Activated CD8-positive, alpha-beta T cell treated with anti-CD3 and anti-CD28 coated beads for 36 hours (primary cell): ENCODE measurements at places on chromosomes 1 and 21. TPM values are rescaled to one million over a fixed set of nuclear protein-coding genes. Genes with fewer than 3 reads are reported as not detected.

Gene DNASE2B
- not detected for total RNA-seq

GRCh38 chr1:20183616-20184271 is 2.2 kb upstream of the UBXN10 start:
- H3K27ac ChIP-seq: no peak overlapping the region
- H3K4me3 ChIP-seq: no peak overlapping the region
- peaks cover 4% of the 10 kb centered on the region for H3K36me3 ChIP-seq
- no peak for DNase-seq
- peaks cover 7% of the 10 kb centered on the region for H3K27me3 ChIP-seq

- peaks cover 7% of the 10 kb centered on the region for H3K36me3 ChIP-seq
- H3K4me3 ChIP-seq: no peak overlapping the region
- H3K4me1 ChIP-seq: no peaks in the 10 kb centered on the region
Observed at GRCh38 chr1:246750752-246751151, 26.5 kb downstream of the SCCPDH start.

DNA sequence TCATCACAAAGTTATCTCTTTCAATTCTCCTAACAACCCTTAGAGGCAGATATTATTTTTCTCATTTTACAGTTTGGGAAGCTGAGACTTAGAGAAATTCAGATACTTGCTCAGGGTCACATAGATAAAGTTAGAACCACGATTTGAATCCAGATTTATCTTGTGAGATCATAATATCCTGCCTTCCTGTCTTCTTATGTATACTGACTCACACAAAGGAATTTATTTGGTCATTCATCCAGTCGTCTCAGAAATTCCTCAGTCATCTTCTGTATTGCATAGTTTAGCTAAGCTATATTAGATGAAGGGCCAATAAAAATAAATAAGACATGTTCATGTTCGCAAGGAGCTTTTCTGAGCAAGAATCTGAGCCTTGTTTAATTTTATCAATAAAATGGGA is 35.8 kb upstream of the RUNX1 start:
- H3K36me3 ChIP-seq: no peaks in the 10 kb centered on the region
- H3K4me1 ChIP-seq: peaks cover 18% of the 10 kb centered on the region
- H3K4me3 ChIP-seq: no peak overlapping the region
- H3K27me3 ChIP-seq: peaks cover 2% of the 10 kb centered on the region

- peaks cover 5% of the 10 kb centered on the region for H3K27me3 ChIP-seq
- H3K4me1 ChIP-seq: no peaks in the 10 kb centered on the region
- no peak overlapping the region for H3K27ac ChIP-seq
- no peaks in the 10 kb centered on the region for H3K36me3 ChIP-seq
- DNase-seq: no peak
Observed at GRCh38 chr1:229945795-229946194, 121.2 kb upstream of the GALNT2 start.

GRCh38 chr21:45857761-45858160 is 123.8 kb upstream of the COL6A1 start:
- no peaks in the 10 kb centered on the region for H3K36me3 ChIP-seq
- DNase-seq: no peak
- no peaks in the 10 kb centered on the region for H3K4me1 ChIP-seq
- H3K27me3 ChIP-seq: peaks cover under 1% of the 10 kb centered on the region
- no peak overlapping the region for H3K27ac ChIP-seq
- no peak overlapping the region for H3K4me3 ChIP-seq

GRCh38 chr21:37983336-37984095 is 67.3 kb upstream of the KCNJ6 start:
- no peaks in the 10 kb centered on the region for H3K4me1 ChIP-seq
- DNase-seq: no peak
- H3K27ac ChIP-seq: no peak overlapping the region

Gene OLIG1
- 0.61 TPM for total RNA-seq

Gene CLCNKA
- not detected for total RNA-seq

DNA sequence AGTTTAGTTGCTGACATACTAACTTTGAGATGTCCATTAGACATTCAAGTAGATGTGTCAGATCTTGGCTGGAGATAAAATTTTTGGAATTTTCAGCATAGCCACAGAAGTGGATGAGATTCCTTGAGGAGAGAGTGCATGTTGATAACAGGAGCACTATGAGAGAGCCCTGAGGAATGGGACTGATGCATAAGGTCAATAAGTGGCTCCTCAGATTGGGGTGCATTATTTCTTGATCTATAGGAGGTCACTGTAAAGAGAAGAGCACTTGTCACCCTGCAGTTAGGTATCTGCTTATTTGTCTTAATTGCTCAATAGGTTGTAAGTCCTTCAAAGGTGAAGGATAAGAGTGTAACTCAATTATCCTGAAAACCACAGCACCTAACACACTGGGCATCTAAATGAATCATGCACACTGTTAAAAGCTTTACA is 52.0 kb upstream of the TACSTD2 start:
- H3K36me3 ChIP-seq: no peaks in the 10 kb centered on the region
- H3K4me3 ChIP-seq: no peak overlapping the region
- peaks cover 2% of the 10 kb centered on the region for H3K4me1 ChIP-seq
- peaks cover 5% of the 10 kb centered on the region for H3K27me3 ChIP-seq

GRCh38 chr1:187451238-187451637 is 622.5 kb downstream of the PLA2G4A start:
- no peak overlapping the region for H3K27ac ChIP-seq
- no peaks in the 10 kb centered on the region for H3K36me3 ChIP-seq
- no peak for DNase-seq
- H3K4me1 ChIP-seq: no peaks in the 10 kb centered on the region
- no peaks in the 10 kb centered on the region for H3K27me3 ChIP-seq

DNA sequence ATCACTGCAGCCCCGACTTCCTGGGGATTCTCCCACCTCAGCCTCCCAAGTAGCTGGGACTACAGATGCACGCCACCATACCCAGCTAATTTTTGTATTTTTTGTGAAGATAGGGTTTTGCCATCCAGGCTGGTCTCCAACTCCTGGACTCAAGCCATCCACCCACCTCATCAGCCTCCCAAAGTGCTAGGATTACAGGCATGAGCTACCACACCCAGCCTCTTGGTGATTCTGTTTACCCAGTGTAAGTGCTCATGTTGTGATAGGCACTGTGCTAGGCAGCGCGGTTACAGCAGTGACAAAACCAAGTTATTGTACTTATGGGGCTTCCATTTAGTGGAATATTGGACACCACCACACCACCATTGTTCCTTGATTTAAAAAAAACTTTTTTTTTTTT is 9.7 kb upstream of the STX12 start:
- H3K36me3 ChIP-seq: peaks cover 3% of the 10 kb centered on the region
- H3K4me3 ChIP-seq: no peak overlapping the region
- no peaks in the 10 kb centered on the region for H3K27me3 ChIP-seq
- H3K27ac ChIP-seq: no peak overlapping the region

GRCh38 chr1:204692841-204693356 is 7.4 kb upstream of the LRRN2 start:
- H3K27me3 ChIP-seq: peaks cover 7% of the 10 kb centered on the region
- H3K27ac ChIP-seq: no peak overlapping the region
- no peaks in the 10 kb centered on the region for H3K36me3 ChIP-seq

DNA sequence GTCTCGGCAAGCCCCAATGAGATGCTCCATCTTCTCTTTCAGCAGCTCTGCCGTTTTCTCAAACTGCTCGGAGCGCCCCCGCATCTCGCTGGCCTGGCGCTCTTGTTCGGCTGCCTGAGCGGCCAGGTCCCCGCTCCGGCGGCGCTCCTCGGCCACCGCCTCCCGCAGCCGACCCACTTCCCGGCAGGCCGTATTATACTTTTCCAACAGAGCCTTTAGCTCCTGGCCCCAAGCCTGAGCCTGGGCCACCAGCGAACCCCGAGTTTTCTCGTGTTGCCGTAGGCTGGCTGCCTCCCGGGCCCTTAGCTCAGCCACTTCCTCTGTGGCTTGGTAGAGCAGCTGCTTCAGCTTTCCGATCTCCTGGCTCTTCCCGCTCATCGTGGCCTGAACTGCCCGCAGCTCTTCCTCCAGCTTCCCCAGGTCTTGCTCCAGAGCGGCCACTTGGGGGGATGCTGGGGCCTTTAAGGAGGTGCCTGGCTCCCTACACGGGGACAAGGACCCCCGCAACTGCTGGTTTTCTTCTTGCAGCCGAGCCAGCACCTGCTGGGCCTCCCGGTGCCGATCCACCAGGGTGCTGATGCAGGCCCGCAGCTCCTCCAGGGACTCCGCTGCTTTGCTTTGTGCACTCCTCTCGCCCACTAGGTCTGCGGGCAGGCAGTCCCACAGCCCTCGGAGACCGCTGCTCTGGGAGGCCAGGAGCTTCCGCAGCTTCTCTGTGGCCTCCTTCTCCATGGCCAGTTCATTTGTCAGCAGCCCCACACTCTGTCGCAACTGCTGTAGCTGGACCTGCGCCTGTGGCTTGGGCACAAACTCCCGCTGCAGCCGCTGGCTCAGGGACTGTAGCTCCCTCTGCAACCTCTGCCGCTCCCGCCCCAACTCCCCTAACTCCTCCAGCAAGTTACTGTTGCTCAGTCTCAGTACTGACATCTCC is 13.4 kb upstream of the PIAS3 start:
- no peaks in the 10 kb centered on the region for H3K36me3 ChIP-seq
- H3K4me1 ChIP-seq: peaks cover 13% of the 10 kb centered on the region
- peak overlapping the region; percentile 27 for H3K27ac ChIP-seq
- H3K4me3 ChIP-seq: peak overlapping the region; percentile 75
- DNase-seq: peak; percentile 47
- H3K27me3 ChIP-seq: peaks cover 8% of the 10 kb centered on the region

- no peaks in the 10 kb centered on the region for H3K36me3 ChIP-seq
- no peak overlapping the region for H3K4me3 ChIP-seq
- H3K4me1 ChIP-seq: no peaks in the 10 kb centered on the region
- no peak for DNase-seq
- H3K27me3 ChIP-seq: peaks cover 5% of the 10 kb centered on the region
Observed at GRCh38 chr1:17944646-17945045, 163.0 kb upstream of the IGSF21 start.

Gene OR6K3
- total RNA-seq: not detected

DNA sequence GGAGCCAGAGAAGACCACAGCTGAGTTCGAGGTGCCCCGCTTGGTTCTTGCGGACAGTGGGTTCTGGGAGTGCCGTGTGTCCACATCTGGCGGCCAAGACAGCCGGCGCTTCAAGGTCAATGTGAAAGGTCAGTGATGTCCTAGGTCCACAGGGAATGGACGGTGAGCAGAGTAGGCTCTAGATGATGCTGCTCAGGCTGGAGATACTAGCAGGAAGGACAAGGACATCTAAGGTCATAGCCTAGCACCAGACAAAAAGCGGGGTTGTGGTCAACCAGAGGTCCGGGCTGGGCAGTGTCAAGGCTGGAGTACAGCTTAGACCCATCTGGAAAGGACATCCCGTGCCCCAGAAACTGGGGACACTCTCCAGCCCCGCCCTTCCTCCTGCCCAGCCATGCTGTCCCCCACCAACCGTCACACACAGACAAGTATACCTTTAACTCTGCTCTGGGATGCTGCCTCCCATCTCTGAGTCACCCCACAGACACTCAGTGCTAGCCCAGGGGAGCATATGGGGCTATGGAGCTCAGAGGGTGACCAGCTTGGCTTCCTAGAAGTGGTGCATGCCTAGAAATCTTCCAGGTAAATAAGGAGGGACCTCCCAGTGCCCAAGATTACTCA is 8.7 kb downstream of the TIE1 start:
- no peak overlapping the region for H3K27ac ChIP-seq
- no peaks in the 10 kb centered on the region for H3K27me3 ChIP-seq
- H3K36me3 ChIP-seq: no peaks in the 10 kb centered on the region
- no peaks in the 10 kb centered on the region for H3K4me1 ChIP-seq
- H3K4me3 ChIP-seq: no peak overlapping the region

DNA sequence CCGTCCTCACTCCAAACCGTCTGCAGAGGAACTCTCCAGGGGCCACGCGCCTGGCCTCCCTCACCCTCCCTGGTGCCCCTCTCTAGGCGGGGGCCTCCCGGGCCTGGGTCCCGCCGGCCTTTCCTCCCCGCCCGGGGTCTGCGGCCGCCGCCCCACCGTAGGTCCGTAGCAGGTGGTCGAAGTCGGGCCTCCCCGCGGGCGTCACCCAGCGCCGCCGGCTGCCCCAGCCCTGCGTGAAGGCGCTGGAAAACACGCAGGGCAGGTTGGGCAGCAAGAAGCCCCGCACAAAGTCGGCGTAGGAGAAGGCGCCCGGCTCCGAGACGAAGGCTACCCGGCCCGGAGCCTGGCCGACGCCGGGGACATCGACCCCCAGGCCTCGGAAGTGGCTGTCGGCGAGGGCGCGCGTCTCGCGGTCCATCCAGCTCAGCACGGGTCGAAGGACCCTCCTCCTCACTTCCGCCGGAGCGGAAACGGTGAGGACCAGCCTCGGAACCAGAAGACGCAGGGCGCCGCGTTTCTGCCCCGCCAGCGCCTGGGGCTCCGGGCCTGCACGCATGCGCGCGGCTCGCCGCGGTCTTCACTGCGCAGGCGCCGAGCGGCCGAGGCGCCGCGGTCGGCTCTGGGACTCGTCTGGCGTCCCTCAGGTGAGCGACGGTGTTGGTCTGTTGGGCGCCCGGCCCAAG is at the start of the genes JMJD4 and SNAP47:
JMJD4 (minus strand) TSS at position 447 of the 683 bp plus-strand sequence; CDS start at position 418, 29 bp downstream.
SNAP47 (plus strand) TSS at position 580 of the 683 bp plus-strand sequence. CDS start 12,302 bp downstream, outside the sequence.
- H3K4me1 ChIP-seq: peaks cover 41% of the 10 kb centered on the region
- peak; percentile 92 for DNase-seq
- H3K27me3 ChIP-seq: no peaks in the 10 kb centered on the region
- peak within 1 kb of the TSS; percentile 87 for H3K27ac ChIP-seq

GRCh38 chr1:205805082-205805711 is 7.8 kb downstream of the SLC41A1 start:
- H3K4me1 ChIP-seq: peaks cover 59% of the 10 kb centered on the region
- peaks cover 38% of the 10 kb centered on the region for H3K36me3 ChIP-seq
- peak overlapping the region; percentile 93 for H3K27ac ChIP-seq
- peak; percentile 84 for DNase-seq
- H3K4me3 ChIP-seq: peak overlapping the region; percentile 69

GRCh38 chr1:169538998-169539871 is 47.0 kb downstream of the F5 start:
- no peak overlapping the region for H3K27ac ChIP-seq
- H3K27me3 ChIP-seq: no peaks in the 10 kb centered on the region
- no peaks in the 10 kb centered on the region for H3K4me1 ChIP-seq
- DNase-seq: no peak
- H3K4me3 ChIP-seq: no peak overlapping the region

Gene AMIGO1
- 1.7 TPM for total RNA-seq

GRCh38 chr1:168521401-168522000 is 22.3 kb downstream of the XCL2 start:
- peak overlapping the region; percentile 72 for H3K4me3 ChIP-seq
- H3K27me3 ChIP-seq: no peaks in the 10 kb centered on the region
- peaks cover 55% of the 10 kb centered on the region for H3K4me1 ChIP-seq
- H3K36me3 ChIP-seq: peaks cover 16% of the 10 kb centered on the region
- no peak for DNase-seq

Gene TLCD4
- total RNA-seq: 0.38 TPM

Gene MANEAL
- total RNA-seq: 1.4 TPM

DNA sequence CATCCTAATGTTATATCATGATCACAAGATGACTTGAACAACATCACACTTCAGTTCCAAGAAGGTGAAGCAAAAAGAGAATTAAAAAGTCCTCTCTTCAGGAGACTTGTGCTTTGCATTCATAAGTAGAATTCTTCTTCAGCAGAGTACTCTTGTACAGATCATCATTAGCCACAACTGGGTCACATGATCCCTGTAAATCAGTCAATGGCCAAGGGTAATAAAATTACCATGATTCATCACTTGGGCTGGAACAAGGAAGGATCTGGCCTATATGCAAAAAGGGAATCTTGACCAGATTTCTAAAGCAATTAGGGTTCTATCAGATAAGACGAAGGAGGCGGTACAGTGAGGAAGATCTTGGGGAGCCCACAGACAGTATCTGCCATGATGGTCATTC is 458.0 kb upstream of the DEPDC1 start:
- H3K4me1 ChIP-seq: no peaks in the 10 kb centered on the region
- H3K27ac ChIP-seq: no peak overlapping the region
- no peaks in the 10 kb centered on the region for H3K36me3 ChIP-seq
- no peak overlapping the region for H3K4me3 ChIP-seq
- H3K27me3 ChIP-seq: no peaks in the 10 kb centered on the region

Gene LCE1C
- total RNA-seq: not detected

Gene SCP2
- 60.7 TPM for total RNA-seq
